A549 treated with DMSO at 1 μM for 4 hours (cell line): ENCODE measurements at places on chromosomes 3 and 15. TPM values are rescaled to one million over a fixed set of nuclear protein-coding genes. Genes with fewer than 3 reads are reported as not detected.

C2CD4A gene
- 0.02 to 0.07 TPM (median 0.02 TPM) in 3 of 5 replicates, not detected in the others for total RNA-seq

VPS33B gene
- 13.6 to 20.3 TPM (median 14.7 TPM) in 5 replicates for total RNA-seq

SNAPC5 gene
- total RNA-seq = 43.8 to 62.1 TPM (median 51.5 TPM) in 5 replicates

SEMA6D gene
- total RNA-seq = not detected in 5 replicates

UBA3 gene
- 21.3 to 28.5 TPM (median 24.6 TPM) in 5 replicates for total RNA-seq

COPS2 gene
- 61.8 to 91.1 TPM (median 72.3 TPM) in 5 replicates for total RNA-seq

MYZAP gene
- 0.51 to 0.88 TPM (median 0.63 TPM) in 5 replicates for total RNA-seq

NTRK3 gene
- 19.2 to 25.6 TPM (median 21.1 TPM) in 5 replicates for total RNA-seq

PRR20G gene
- 0.07 to 0.15 TPM in 2 of 5 replicates, not detected in the others for total RNA-seq

SLC25A20 gene
- total RNA-seq = 9.9 to 12.9 TPM (median 11.2 TPM) in 5 replicates

FETUB gene
- 0.08 to 0.12 TPM (median 0.10 TPM) in 4 of 5 replicates, not detected in the other for total RNA-seq

SLC7A14 gene
- total RNA-seq = not detected in 5 replicates

LRRC34 gene
- not detected in 5 replicates for total RNA-seq

FGF7 gene
- total RNA-seq = 0.05 TPM in 1 of 5 replicates, not detected in the others

ZNF717 gene
- total RNA-seq = 2.6 to 3.2 TPM (median 2.8 TPM) in 5 replicates
